Non-pigmented ciliary epithelial cell (primary cell): ENCODE measurements at places on chromosomes 3 and 15.

GRCh38 chr15:60079210-60079609, 75.1 kb downstream of the FOXB1 start:
- DNase-seq = no peak

GRCh38 chr15:77376770-77377169, 43.1 kb downstream of the PEAK1 start:
- no peak for DNase-seq

DNA sequence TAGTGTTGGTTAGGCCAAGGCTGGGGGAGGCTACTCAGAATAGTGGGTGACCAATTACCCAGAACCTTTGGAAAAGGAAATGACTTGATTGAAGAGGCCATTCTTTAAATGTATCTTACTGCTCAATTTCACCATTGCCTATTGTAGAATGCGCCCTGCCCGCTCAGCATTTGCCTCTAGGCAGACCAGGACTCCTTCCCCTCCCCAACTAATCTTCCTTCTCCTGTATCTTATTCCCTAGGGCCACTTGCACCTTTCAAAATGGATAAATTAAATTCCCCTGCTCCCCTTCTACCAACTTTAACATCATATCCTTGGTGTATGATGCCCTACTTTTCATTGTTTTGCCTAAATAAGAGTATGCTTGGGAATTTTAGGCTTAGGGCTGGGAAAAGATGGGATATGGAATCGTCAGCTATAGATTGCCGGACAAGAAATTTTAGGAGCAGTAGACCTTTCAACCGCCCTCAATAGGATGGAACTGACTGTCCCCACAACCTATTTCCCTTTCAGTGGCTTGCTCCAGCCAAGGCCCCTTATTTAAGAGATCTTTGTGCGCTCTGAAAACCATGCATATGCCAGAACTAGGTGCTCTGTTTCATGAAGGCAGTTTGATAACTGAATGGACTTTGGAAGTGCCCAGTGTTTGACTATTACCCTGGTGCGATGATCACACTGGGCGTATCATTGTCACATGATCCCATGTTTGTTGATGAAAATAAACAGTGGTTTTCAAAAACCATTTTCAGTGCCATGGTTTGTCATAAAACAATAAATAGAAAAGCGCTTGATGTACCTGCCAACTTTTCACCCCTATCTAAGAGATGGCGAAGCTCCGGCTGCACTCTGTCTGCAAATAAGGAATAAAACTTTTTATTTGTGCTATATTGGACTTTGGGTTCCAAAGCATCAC, 74.3 kb upstream of the TSEN2 start:
- no peak for DNase-seq

DNA sequence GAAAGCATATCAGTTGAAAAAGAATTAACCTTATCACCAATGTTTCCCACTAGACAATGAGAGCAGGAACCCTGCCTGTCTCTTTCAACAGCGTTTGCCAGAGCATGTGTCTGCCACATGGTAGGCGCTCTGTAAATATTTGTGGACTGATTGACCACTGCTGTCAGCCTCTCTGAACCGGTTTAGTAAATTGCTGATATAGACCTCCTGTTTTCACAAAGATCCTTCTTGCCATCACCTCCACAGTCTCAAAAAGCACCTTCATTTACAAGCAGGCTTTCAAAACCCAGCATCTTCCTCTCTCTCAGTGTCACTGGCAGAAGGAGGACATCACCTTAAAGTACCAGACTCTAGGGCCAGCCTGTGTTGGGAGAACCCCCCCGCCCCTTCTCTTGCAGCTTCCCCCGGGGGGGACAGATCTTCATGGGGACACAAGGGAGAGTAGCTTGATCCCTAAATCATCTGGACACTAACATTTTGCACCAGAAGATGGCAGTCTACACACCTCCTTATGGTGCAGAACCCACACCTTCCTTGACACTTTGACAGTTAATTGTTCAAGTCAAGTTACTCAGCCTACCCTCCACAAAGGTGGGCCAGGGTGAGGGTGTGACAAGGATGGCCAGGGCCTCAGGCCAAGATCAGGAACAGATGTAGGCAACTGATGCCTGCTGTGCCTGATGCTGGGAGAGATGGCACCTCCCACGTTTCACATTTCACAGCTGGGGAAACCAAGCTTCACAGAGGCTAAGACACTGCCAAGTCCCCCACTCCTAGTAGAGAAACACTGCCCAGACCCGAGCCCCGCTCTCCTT, 37.8 kb upstream of the USP3 start:
- DNase-seq = no peak

DNA sequence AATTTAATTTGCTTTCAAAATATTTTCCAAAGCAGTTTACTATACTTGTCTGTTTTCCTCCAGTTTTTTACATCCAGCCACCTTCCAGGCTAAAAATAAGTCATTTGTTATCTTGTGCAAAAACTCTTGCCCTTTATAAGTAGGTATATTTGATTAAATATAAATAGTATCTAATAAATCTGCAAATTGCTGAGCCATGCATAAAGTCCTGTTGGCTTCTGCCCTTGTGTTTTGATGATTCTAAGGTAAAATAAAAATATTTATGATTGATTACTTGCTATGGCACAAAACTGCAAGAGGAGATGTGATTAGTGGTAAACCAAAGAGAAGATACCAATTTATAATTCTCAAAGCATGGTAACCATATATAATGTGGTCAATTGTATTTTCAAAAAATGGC, 1026.7 kb downstream of the EPHA3 start:
- no peak for DNase-seq

- peak; percentile 15 for DNase-seq
Observed at GRCh38 chr3:7309641-7310102, 448.8 kb downstream of the GRM7 start.

DNA sequence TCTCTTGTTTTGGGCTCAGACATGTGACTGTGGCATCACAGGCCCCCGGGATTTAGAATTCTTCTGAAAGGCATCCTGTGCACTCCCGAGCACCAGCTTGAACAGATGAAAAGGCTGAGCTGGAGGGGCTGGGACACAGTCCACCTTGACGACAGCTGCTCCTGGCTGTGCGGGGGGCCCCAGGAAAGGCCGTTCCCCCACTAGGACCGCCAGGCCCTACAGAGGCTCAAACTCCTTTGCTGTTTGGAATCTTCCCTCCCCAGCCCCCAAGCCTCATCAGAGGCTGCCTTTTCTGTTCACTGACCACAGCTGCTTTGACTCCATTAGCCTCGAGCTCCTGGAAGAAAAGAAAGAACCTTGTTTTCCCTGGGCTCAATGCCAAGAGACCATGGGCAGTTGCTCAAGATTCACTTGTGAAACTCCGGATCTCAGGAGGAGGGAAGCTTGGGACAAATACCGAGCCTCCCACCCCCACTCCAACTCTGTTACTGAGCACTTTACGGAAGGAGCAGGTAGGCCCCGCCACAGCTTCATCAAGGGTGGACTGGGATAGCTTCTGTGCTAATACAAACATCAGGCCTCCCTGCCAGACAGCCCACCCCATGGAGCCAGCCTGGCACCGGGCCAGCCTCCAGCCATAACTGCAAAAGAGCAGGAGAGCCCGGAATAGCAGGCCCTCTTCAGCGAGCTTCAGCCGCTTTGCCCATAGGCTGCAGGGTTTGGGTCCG, 15.7 kb downstream of the CIDEC start:
- DNase-seq = peak; percentile 61

- no peak for DNase-seq
Observed at GRCh38 chr3:188037195-188037718, 116.7 kb upstream of the LPP start.

DNA sequence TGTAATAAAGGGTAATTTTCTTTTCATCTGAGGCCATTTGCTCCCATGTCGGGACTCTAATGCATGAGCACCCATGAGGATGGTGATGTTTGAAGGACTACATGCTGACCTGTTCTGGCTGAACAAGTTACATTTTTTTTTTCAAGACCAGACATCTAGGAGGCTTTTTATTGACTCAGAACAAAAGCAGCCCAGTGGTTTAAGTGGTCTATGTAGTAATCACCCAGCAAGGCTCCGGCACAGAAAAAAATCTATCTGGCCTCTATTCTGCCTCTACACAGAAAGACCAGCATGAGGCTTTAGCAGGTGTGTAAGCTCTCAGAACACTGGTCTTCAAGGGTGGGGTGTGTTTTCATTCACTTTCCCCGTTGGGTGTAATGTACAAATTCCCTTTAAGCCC, 95.1 kb upstream of the ZBED2 start:
- peak; percentile 76 for DNase-seq

GRCh38 chr15:26807517-26808427, 34.9 kb upstream of the GABRB3 start:
- no peak for DNase-seq
